LoVo (cell line): ENCODE measurements at places on chromosomes 12 and 14.

- DNase-seq = no peak
Measured at GRCh38 chr12:16030744-16031143, 119.6 kb downstream of the DERA start.

- DNase-seq = no peak
Measured at GRCh38 chr14:70036665-70037064, 152.1 kb downstream of the SLC8A3 start.

DNA sequence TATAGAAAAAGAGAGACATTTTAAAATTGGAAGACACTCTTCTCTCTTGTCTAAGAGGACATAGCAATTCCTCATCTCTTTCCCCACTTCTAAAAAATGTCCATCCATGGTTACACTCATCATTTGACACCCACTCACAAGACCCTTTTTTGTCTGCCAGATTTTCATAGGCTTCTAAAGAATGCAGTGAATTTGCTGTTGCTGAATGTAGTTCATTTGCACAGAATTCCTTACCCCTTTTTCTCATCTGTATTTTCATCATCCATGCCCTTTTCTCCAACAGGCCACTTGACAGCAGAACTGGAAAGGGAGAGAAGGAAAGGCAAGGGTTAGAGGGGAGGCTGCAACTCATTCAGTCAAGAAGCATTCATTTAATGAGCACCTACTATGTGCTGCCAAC, 128.0 kb downstream of the NUAK1 start:
- DNase-seq = no peak

GRCh38 chr14:24361326-24361725, 6.7 kb upstream of the NFATC4 start:
- DNase-seq = no peak

DNA sequence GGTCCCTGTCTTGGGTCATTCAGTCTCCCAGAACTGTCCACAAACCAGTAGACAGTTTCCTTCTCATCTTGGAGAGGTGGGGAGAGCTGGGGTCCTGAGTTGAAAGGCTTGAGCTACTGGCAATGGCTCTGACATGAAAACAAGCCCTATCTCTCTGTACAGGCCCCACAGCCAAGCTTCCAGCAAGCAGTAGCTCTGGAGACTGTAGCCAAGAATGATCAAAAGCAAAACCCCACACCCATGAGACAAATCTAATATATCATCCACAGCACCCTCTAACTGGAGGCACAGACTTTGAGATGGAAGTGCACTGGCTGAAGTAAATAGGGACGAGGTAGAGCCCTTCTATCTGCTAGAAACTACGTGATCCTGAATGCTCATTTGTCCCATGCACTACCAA, 40.9 kb downstream of the RERG start:
- DNase-seq = no peak

- DNase-seq = no peak
Measured at GRCh38 chr12:111578276-111578970, 20.7 kb downstream of the ATXN2 start.

DNA sequence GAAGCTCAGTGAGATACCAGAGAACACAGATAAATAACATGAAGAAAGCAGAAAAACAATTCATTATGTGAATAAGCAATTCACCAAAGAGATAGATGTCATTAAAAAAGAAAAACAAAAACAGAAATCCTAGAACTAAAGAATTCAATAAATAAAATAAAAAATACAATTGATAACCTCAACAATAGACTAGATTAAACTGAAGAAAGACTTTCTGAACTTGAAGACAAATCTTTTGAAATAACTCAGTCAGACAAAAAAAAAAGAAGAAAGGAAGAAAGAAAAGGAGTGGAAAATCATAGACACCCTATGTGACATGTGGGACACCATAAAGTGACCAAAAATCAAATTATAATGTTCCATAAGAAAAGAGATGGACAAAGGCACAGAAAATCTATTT, 14.0 kb upstream of the SLC38A1 start:
- DNase-seq = no peak

DNA sequence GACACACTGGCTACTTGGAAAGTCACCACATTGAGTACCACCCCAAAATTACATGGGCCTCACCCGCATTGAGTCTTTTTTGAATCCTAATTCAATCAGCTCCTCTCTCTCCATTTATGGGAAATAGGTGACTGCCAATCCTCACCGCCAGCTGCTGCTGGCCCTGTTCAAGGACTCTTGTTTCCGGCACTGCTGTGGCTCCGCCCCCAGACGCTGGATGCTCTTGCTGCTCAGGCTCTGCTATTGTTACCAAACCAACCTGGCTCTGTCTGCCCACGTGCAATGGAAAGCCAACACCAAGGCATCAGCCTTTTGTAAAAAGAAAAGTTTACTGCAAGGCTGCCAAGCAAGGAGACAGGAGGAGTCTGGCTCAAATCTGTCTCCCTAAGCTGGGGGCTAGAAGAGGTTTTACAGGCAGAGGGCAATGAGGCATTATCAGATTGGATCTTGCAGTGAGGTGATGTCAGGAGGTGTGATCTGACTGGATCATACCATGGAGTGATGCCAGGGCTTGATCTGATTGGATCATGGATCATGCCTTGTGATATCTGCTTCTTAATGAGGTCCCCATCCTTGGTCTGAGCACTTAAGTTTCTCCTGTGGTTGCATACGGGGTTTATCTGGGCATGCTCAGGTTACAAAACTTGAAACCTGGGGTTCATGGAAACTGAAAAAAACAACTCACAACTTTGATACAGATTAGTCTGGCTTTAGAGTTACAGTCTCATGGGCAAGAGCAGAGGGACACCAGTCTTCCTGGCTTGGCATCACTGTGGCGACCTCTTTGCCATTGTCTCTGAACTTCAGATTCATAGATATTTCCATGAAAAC, 117.1 kb upstream of the SLC35F4 start:
- DNase-seq = no peak

GRCh38 chr12:95951515-95951914, 8.4 kb downstream of the AMDHD1 start:
- no peak for DNase-seq

- no peak for DNase-seq
Measured at GRCh38 chr12:100311317-100311716, 44.3 kb downstream of the SCYL2 start.
